NCI-H2081 treated with DMSO at 0.1 percent for 48 hours (cell line): ENCODE measurements at places on chromosomes 16 and 17.

DNA sequence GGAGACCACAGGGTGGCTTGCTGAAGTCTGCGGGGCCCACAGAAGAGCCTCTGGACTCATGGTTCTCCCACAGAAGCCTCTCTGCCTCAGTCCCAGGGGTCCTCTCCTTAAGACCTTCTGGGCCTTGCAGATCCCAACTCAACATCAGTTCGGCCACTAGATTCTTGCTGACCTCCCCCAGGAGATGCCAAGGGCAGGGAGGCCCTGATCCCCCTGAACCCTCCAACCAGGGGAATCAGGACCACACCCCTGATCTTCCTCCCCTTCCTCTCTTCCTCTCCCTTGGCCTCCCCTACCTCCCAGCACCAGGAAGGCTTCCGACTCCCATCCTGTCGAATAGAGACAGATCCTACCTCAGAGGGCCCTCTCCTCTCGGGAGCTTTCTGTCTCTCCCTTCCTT is 53.4 kb downstream of the NOS2 start:
- no peak for DNase-seq

DNA sequence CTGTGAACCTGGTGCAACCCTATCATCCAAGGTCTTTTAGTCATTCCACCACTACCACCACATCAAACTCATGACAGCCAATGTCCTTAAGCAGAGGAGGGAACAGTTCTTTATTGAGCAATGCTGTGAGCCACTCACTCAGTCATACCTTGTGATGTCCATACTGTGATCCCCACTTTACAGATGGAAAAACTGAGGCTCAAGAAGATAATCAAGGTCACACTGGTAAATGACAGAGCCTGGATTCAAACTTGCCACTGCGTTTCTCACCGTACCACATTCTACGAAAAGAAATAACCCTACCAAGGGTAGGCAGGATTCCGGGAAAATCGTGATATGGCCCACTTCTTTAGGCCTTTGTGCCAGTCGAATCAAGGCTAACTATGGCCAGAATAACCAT is 172.6 kb downstream of the CCT6B start:
- DNase-seq, result no peak

DNA sequence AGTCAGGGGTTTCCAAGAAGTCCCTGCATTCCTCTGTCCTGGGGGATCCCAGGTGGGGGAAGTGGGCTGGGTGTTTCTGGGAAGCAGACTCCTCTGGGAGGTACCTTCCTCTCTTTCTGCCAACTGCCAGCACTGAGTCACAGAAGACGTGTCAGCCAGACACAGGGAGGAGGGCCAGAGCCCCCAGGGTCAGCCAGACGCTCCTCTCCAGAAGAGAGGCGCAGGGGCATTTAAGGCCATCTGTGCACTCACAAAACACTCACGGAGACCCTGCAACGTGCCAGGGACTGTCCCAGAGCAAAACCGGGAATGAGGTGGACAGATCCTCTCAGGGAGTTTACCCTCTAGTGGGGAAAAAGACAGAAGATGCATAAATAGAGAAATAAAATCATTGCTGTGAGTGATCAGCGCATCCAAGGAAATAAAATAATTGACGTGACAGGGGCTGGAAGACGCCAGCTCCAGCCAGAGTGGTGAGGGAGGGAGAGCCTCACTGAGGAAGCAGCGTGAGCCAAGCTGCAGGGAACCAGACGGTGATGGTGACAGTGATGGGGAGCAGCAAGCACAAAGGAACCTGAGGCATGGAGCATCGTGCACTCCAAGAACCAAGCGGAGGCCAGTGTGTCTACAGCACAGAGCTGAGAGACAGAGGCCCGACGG is 105.4 kb downstream of the ZNF423 start:
- DNase-seq, result no peak

GRCh38 chr16:86727632-86728031 is 149.3 kb downstream of the FOXL1 start:
- DNase-seq, result no peak

GRCh38 chr17:73759734-73760438 is 115.6 kb upstream of the SDK2 start:
- no peak for DNase-seq

GRCh38 chr17:27323538-27324215 is 29.8 kb downstream of the WSB1 start:
- no peak for DNase-seq

GRCh38 chr16:56068314-56068713 is 123.0 kb upstream of the GNAO1 start:
- DNase-seq, result no peak

DNA sequence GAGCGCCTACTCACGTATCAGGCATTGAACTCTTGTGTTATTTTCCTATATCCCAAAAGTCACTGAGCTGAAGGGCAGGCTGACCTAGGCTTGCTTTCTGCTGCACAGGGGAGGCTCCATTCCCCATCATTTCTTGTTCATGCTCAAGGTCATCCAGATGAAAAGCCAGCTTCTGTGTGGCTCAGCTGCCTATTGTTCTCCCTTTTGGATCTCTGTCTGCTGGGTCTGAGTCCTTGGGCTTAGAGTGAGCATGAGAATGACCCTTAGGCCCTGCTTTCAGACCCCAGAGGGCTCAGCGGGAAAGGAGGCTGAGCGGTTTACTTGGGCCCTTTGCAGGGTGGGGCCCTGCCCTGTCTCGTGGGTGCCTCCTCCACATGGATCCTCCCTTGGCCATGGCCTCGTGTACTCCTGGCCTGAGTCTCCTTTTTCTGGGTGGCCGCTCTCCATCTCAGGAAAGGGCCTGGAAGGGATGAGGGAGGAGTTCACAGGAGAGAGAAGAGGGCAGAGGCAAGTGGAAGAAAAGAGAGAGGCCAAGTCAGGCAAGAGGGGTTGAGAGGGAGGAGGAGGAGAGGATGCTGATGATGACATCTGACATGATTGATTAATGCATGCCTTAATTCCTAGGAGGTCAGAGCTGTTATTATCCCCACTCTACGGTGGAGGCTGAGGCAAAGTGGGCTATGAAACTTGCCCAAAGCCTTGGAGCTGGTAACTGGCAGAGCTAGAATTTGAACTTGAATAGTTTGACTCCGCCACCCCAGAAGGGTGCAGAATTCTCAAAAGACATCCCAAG is 19.8 kb upstream of the MAP3K14 start:
- no peak for DNase-seq

DNA sequence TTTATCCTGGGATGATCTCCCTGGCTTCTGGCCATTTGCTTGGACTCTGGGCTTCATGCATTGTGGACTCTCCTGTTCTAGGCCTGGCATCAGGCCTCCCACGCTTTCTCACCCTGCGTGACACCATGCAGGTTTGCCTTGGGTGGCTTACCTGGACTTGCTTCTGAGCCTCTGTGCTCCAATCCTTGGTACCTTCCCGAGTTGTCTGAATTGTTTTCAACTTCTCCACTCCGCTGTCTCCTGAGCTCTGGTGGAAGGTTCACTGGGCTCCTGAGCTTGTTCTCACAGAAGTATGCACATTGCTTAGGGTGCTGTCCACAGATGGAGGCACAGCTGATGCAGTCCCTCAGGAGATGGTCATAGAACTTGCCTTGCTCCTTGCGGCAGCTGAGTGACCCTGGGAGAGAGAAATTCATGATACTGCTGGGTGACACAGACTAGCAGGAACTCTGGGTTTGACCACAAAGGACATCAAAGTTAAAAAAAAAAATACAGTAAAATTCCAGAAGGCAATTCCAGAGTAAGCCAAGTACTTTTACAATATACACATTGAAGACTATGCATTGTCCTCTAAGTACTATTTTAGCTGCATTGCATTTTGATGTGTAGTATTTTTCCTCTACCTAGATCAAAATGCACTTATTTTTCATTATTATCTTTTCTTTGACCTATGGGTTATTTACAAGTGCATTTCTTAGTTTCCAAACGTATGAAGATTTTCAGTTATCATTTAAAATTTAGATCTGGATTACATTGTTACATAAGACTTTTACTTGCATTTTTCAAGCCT is 23.1 kb downstream of the TNFRSF13B start:
- DNase-seq, result no peak

DNA sequence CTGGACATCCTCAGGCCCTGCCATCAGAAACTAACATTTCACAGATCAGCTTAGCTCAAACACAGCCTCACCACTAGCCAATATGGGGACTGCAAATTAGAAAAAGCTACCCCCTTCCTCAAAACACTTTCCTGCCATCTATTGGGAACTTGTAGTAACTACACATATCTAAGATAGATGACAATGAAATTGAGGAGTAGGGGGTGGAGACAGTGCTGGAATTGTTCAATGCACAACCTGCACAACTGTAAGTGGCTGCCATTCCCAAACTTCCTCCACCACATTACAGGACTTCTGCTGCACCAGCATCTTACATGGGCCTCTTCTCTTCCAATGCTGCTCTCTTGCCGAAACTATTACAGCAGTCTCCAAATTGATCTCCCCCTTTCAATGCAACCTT is 21.9 kb downstream of the AIPL1 start:
- no peak for DNase-seq

DNA sequence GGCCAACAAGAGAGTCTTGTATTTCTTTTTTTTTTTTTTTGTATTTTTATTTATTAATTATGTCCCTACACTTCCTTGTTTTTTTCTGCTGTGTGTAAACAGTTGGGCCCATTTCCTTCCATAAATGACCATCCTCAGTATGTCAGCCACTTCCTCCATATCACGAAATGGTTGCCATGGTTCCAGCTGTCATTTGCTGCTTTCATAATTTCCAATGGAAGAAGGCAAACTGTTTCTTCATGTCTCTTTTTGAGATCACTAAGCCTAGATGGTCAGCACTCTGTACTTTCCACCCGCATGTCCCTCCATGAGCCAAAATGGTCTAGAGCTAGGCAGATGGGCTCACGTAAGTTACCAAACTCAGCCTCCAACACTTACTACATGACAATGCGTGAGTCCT is 133.5 kb upstream of the FOXF1 start:
- DNase-seq, result no peak

- DNase-seq, result peak; percentile 25
These were observed 12.7 kb downstream of the TMEM11 start for GRCh38 chr17:21201298-21201595.

DNA sequence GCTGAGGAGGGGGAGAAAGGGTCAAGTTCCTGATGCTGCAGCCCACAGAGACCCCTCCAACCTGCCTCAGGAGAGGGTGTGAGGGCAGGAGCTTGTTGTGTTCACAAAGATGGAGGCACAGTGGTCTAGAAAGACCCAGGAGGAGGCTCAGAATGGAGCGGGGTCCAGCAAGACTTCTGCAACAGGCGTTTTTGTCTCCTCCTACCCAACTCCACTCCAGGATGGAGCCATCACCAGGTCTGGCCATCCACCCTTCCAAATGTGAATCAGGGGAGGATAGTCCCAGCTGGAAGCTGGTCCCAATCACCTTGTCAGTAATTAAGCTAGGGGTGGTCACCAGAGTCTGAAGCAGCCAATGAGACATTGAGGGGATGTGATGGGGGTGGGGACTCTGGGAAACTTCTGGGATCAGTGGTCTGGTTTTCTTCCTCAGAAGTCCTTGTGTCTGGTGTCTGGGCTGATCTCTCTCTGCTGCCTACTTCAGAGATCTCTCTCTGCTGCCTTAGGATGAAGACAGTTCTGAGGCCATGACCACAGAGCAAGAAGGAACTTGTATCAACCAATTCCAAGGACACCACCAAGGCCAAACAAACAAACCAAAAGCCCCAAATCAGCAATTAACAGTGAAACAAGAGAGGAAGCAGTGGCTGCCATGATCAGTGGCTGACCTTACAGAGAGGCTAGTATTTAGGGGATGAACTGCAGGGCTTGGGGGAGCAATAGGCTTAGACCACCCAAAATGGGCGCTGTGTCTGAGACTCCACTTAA is 14.5 kb downstream of the CD300LB start:
- no peak for DNase-seq

DNA sequence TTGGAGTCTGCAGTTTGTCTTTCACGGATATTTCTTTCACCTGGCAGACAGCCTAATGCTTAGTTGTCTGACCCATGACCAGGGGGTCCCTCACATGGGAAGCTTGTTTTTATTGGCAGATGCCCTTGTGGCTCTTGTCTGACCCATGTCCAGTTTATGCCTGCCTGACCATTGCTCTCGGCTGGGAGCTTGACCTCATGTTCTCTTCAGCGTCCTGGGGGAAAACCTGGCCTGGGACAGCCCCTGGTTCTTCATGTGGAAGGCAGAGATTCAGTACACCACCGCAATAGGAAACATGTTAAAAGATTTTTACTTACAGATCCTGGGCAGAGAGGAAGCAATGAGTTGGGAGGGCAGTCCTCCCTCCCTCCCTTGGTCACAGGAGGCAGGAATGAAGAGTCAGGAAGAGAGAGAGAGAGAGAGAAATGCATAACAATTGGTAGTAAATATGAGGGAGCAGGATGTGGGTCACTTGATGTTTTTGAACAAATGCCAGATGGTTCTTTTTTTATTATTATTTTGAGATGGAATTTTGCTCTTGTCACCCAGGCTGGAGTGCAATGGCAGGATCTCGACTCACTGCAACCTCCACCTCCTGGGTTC is 302.7 kb upstream of the MYOCD start:
- DNase-seq, result no peak

GRCh38 chr17:8740486-8740885 is 4.2 kb downstream of the CCDC42 start:
- DNase-seq, result no peak

DNA sequence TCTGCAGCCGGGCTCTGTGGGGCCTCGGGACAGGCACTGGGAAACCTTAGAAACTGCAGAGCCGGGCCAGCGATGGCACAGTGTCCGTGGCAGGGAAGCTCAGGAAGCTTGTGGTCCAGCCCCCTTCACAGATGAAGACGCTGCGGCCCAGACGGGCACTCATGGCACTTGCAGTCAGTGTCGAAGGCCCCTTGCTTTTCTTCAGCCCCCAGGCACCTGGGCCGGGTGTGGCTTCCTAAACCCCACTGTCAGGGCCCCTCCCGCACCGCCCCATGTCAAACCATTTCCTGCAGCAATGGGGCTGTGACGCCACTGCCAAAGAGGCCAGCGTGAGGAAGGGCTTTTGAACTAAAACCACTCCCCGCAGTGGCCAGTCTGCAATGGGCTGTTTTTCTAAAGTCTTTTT is 164.0 kb downstream of the LAT start:
- DNase-seq, result no peak

GRCh38 chr17:61160204-61160603 is 239.4 kb upstream of the TBX2 start:
- DNase-seq, result no peak

DNA sequence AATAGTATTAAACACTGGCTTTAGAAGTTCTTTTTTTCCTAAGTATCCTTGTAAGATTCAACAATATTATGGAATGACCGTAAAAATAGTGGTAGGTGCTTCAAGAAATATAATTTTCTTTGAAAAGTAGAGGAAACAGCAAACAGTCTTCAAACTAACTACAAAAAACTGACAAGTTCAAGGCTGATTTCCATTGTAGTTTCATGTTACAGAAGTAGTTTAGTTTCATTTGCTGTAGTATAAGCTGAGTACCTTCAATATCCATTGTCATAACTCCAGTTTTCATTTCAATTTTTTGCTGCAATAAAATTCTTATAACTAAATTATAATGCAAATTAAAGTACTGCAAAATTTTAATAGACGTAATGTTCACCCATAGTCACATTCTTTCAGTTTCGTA is 19.3 kb downstream of the PHKB start:
- no peak for DNase-seq
